A549 treated with CORT108297 at 1 μM for 4 hours (cell line): ENCODE measurements at places on chromosomes 5 and 9. TPM values are rescaled to one million over a fixed set of nuclear protein-coding genes. Genes with fewer than 3 reads are reported as not detected.

The GOLPH3 gene
- total RNA-seq: 49.1 to 65.2 TPM (median 56.2 TPM) in 5 replicates

The SLC34A3 gene
- total RNA-seq: 0.07 to 0.14 TPM (median 0.10 TPM) in 4 of 5 replicates, not detected in the other

The HSD17B3 gene
- 0.13 to 0.18 TPM (median 0.15 TPM) in 3 of 5 replicates, not detected in the others for total RNA-seq

The PCSK1 gene
- 0.32 to 0.45 TPM (median 0.35 TPM) in 5 replicates for total RNA-seq

The AK3 gene
- 43.0 to 58.5 TPM (median 52.0 TPM) in 5 replicates for total RNA-seq

The CDH18 gene
- not detected in 5 replicates for total RNA-seq

The GLIPR2 gene
- 8.5 to 12.1 TPM (median 10.4 TPM) in 5 replicates for total RNA-seq

The ZNF454 gene
- not detected in 5 replicates for total RNA-seq

The SLC6A7 gene
- 0.02 to 0.05 TPM (median 0.03 TPM) in 4 of 5 replicates, not detected in the other for total RNA-seq

The TIMD4 gene
- 0.97 to 1.5 TPM (median 1.3 TPM) in 5 replicates for total RNA-seq

The TMC1 gene
- total RNA-seq: 0.02 to 0.13 TPM (median 0.07 TPM) in 4 of 5 replicates, not detected in the other

The KCNV2 gene
- not detected in 5 replicates for total RNA-seq

The FAT2 gene
- 0.01 to 0.02 TPM (median 0.01 TPM) in 3 of 5 replicates, not detected in the others for total RNA-seq

The GHR gene
- 0.02 to 0.05 TPM (median 0.05 TPM) in 3 of 5 replicates, not detected in the others for total RNA-seq

The NKD2 gene
- total RNA-seq: 13.7 to 19.1 TPM (median 18.3 TPM) in 5 replicates

The FOXI1 gene
- total RNA-seq: not detected in 5 replicates

The LRRC14B gene
- total RNA-seq: not detected in 5 replicates

The MCTP1 gene
- total RNA-seq: 7.4 to 11.1 TPM (median 10.1 TPM) in 5 replicates

The CSF2 gene
- total RNA-seq: 0.33 to 1.7 TPM (median 0.37 TPM) in 5 replicates

The ENHO gene
- total RNA-seq: 0.82 to 2.8 TPM (median 2.4 TPM) in 5 replicates

The MYOT gene
- total RNA-seq: not detected in 5 replicates

The TOR4A gene
- total RNA-seq: 17.1 to 31.6 TPM (median 26.1 TPM) in 5 replicates

The S100Z gene
- not detected in 5 replicates for total RNA-seq

The BHMT2 gene
- total RNA-seq: not detected in 5 replicates

The ADAMTSL1 gene
- 0.01 to 0.07 TPM (median 0.03 TPM) in 3 of 5 replicates, not detected in the others for total RNA-seq

The NEURL1B gene
- total RNA-seq: 2.5 to 3.9 TPM (median 3.3 TPM) in 5 replicates

The F2RL2 gene
- 3.8 to 4.8 TPM (median 4.3 TPM) in 5 replicates for total RNA-seq

The TAF1L gene
- 0.01 TPM in 1 of 5 replicates, not detected in the others for total RNA-seq

The TEX48 gene
- total RNA-seq: not detected in 5 replicates

The ITGA1 gene
- 1.0 to 1.5 TPM (median 1.1 TPM) in 5 replicates for total RNA-seq

The TAF7 gene
- 61.5 to 85.8 TPM (median 70.6 TPM) in 5 replicates for total RNA-seq

The SOHLH1 gene
- total RNA-seq: not detected in 5 replicates

The RANBP6 gene
- 12.4 to 16.9 TPM (median 14.6 TPM) in 5 replicates for total RNA-seq

The SPINK7 gene
- total RNA-seq: not detected in 5 replicates

The CYSRT1 gene
- 2.7 to 5.0 TPM (median 4.3 TPM) in 5 replicates for total RNA-seq

The FABP6 gene
- total RNA-seq: 0.92 to 1.4 TPM (median 1.1 TPM) in 5 replicates

The UBE2QL1 gene
- 0.14 to 0.22 TPM (median 0.17 TPM) in 5 replicates for total RNA-seq

The SHLD3 gene
- 2.0 to 3.3 TPM (median 2.2 TPM) in 5 replicates for total RNA-seq

The TUSC1 gene
- total RNA-seq: 4.3 to 8.3 TPM (median 7.7 TPM) in 5 replicates

The PTRH1 gene
- 10.3 to 20.0 TPM (median 18.9 TPM) in 5 replicates for total RNA-seq

The ADGRV1 gene
- 0.61 to 1.0 TPM (median 0.68 TPM) in 5 replicates for total RNA-seq

The VDAC1 gene
- 397 to 403 TPM (median 398 TPM) in 5 replicates for total RNA-seq

The HK3 gene
- total RNA-seq: 0.03 to 0.44 TPM (median 0.12 TPM) in 3 of 5 replicates, not detected in the others

The CER1 gene
- total RNA-seq: not detected in 5 replicates

The TNC gene
- total RNA-seq: 0.68 to 1.1 TPM (median 0.92 TPM) in 5 replicates

The SPATA31D4 gene
- not detected in 5 replicates for total RNA-seq

The PALM2AKAP2 gene
- 0.06 to 0.68 TPM (median 0.25 TPM) in 5 replicates for total RNA-seq
